Substantia nigra (tissue), 51 donors: ENCODE measurements at places on chromosomes 7 and 10.

DNA sequence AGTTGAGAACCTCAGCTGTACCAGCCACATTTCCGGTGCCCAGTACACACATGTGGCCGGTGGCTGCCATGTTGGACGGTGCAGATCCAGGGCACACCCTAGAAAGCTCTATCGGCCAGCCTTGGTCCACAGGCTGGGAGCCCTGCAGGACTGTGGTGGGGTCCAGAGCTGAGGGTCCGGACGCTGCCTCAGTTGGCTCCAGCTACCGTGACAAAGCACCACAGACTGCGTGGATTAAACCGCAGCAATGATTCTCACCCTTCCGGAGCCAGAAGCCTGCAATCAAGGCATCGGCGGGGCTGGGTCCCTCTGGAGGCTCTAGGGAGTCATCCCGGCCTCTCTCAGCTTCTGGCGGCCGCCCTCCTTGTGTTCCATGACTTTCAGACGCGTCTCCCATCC is 50.1 kb downstream of the PDGFA start:
- no peak for DNase-seq

GRCh38 chr10:5089865-5090264 is 4.3 kb upstream of the AKR1C3 start:
- DNase-seq, result no peak

DNA sequence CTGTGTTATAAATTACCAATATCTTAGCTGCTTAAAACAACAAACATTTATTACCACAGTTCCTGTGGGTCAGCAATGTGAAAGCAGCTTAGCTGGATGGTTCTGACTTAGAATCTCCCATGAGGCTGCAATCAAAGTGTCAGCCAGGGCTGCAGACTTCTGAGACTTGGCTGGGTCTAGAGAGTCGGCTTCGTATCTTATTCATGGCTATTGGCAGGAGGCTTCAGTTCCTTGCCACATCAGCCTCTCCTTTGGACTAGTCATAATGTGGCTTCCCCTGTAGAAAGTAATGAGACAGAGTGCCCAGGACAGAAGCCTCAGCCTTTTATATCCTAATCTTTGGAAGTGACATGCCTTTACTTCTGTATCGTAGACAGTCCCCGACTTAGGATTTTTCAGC is 27.3 kb downstream of the RALA start:
- no peak for DNase-seq

GRCh38 chr7:129283936-129284335 is 59.1 kb downstream of the AHCYL2 start:
- no peak for DNase-seq

DNA sequence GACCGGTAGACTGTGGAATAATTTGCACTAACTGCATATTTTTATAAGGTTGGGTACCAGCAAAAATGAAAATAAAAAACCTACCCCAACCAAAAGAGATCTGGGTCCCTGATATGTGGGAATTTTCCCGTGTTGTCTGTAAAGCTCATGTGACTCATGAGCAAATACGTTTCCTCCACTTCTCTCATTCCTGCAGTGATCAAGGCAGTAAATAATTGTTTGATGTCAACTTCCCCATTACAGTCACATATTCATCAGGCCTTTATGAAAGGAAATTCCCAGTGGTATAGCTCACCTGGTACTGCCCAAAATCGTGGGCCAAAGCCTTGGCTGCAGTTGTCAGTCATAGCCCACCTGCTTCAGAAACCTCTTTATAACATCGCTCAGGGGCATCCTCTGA is 166.0 kb upstream of the ANK3 start:
- DNase-seq, result no peak

GRCh38 chr7:1555046-1555812 is 776 bp downstream of the TMEM184A start:
- no peak for DNase-seq

- DNase-seq, result no peak
Observed at GRCh38 chr7:55575733-55576132, 3.4 kb upstream of the VOPP1 start.

- DNase-seq, result no peak
Observed at GRCh38 chr7:43205171-43205795, 92.8 kb downstream of the HECW1 start.

- no peak for DNase-seq
Observed at GRCh38 chr10:15764892-15765454, 45.3 kb upstream of the ITGA8 start.

GRCh38 chr10:33231621-33232350 is 102.7 kb downstream of the NRP1 start:
- no peak for DNase-seq

DNA sequence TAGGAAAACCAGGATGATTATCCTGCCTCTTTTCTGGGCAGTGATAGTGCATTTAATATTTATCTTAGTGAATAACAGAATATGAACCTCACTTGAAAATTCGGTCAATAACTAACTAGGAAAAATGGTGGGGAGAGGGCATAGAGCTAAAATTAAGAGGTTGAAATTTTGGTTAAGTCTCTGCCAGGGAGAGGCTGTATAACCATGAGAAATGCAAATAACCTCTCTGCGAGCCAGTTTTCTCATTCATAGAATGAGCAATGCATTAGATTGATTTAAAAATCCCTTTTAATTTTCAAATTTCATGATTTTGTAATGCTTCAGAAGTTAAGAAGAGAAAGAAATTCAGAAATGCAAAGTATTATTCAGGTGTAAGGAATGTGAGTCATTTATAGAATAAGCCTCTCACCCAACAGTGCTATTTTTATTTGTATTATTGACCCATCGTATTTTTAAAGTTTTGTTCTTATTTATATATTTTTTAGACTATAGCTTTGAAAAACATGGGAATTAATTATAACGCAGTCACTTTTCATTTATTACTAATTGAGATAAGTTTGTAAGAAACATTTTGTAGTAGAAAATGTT is 104.7 kb downstream of the PHF14 start:
- DNase-seq, result no peak

GRCh38 chr10:28467615-28468014 is 65.3 kb upstream of the WAC start:
- DNase-seq, result no peak

DNA sequence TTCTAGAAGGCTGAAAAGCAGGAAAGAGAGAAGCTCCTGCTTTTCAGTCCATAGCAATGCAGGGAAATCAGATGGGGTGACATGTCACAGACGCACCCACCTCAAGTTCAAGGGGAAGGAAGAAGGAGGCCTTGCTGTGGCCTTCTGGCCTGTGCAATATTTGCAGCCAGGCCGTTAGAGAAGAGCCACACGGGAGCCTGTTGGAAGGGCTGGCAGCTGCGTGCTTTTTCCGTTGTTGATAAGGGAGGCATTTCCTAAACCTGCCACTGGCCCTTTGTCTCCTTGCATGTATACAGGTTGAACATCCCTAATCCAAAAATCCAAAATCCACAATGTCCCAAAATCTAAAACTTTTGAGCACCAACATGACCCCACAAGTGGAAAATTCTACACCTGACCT is 492.5 kb upstream of the ZMIZ1 start:
- DNase-seq, result no peak
